GM12864 (cell line): ENCODE measurements at places on chromosomes 3 and 15.

DNA sequence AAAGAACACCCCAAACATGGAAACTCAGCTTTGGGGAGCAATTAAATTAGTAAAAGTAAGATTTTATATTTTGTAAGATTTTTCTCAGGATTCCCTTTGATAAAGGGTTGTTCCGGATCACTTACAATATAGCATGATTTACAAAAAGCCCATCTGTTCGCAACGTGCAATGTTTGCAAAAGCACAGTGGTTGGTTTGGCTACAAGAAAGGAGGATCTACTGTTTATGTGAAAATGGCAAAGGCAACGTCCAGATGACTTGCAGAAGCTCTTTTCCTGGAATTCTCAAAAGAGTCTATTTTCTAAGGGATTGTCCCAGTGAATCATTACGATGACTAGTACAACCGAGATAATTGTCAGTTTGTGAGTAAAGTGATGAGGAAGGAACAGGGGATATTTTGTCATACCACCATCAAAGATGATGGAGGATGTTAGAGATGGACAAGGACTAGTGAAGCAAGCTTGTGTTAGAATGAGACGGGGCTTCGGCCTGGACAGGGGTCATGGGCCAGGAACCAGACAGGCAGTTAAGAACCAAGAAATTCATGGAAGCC lies 71.6 kb downstream of the CRYGS start:
- no peak for DNase-seq

DNA sequence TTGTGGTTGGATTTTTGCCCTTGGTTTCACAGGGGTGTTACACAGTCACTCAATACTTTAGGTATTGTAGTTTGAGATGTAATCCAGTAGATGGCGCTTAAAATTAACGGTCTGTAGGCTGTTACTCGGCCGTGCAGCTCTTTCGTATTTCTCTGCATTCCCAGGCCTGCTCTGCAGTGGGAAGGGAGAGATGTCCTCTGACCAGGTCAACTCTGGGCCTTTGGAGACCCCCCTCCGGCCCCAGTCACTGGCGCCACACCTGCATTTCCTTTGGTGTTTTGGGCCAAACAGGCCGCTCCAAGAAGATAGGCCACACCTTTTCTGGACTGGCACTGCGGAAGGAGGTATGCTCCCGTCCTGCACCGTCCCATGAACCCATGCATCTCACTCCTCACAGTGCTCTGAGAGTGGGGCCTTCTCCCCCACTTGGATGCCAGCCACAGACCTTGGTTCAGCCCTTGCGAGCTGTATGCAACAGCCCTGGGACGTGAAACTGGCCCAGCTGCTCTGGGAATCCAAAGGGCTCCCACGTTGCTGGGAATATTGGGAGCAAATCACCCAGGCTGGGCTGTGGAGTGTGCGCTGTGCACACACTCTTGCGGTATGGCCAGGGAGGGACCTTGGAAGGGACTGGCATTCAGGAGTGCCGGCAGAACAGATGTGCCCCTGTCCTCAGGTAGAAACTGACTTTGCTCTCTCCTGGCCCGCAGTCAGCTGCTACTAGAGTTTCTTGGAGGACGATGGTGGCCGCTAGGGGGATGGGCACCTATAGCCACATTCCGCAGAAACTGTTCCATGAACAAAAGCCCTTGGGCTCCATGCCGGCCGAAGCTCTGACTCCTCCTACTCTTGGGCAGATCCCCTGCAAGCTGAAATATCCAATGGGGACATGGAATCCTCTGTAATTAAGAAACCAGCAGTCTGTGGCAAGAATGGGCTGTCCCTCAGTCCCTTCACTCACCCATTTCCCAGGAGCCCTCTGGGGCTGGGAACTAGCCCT lies 410.5 kb upstream of the CADM2 start:
- DNase-seq, result no peak

GRCh38 chr3:126976906-126977305 lies 6.0 kb upstream of the PLXNA1 start:
- no peak for DNase-seq

DNA sequence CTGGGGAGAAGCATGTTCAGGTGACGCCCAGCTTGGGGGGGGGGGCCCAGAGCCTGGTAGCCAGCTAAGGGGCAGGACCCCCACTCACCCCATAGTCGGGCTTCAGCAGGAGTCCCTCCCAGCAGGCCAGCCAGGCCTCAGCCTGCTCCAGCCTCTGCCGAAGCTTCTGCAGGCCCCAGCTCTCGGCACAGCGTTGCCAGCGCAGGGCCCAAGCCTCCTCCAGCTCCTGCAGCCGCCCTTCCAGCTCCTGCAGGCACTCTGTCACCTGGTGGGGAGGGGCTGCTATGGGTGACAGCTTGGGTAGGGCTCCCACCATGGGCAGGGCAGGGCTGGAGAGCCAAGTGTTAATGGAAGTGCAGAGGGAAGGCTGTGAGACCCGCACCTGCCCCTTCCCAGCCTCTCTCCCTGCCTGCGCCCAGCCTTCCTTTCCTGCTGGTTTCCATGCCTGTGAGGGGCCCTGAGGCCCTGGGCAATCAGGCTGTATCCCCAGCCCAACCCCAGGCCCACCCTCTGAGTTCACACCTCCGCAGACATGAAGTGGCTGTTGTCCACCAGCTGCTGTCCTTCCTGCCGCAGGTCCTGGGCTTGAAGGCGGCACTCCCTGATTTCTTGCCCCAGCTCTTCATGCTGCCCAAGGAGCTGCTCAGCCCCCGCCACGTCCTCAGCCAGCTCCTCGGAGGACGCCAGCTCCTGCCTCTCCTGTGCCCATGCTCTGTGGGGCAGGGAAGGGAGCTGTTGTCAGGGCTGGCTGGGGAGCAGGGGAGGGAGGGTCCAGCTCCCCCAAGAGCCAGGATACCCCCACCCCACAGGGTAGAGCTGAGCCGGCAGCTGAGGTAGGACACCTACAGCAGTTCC lies 14.3 kb downstream of the PLA2G4B start:
- no peak for DNase-seq

DNA sequence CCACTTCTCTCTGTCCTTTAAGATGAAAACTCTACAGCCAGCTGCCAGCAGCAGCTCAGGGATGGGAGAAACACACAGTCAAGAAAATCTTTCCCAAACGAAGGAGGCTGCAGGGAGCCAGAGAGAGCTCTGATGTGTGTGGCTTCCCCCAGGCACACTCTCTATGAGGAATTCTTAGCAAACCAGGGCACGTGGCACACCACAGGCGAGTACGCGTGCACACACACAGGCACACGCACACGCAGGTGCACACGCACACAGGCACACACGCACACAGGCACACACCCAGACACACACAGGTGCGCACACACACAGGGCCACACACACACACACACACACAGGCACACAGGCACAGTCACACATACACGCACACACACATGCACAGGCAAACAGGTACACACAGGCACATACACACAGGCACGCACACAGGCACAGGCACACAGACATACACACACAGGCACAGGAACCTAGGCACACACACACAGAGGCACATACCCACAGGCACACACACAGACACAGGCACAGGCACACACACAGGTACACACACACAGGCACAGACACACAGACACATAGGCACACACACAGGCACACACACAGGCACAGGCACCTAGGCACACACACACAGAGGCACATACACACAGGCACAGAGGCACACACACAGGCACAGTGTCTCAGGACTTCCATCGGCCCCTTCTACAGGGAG lies 91.5 kb upstream of the ATP2B2 start:
- no peak for DNase-seq

- no peak for DNase-seq
Observed at GRCh38 chr3:125332504-125332903, 42.6 kb downstream of the ZNF148 start.

GRCh38 chr3:156825795-156826143 lies 384 bp upstream of the LEKR1 start:
- DNase-seq, result no peak

- no peak for DNase-seq
Observed at GRCh38 chr15:77599899-77600298, 32.8 kb downstream of the LINGO1 start.

- no peak for DNase-seq
Observed at GRCh38 chr3:73499787-73500186, 125.0 kb downstream of the PDZRN3 start.

DNA sequence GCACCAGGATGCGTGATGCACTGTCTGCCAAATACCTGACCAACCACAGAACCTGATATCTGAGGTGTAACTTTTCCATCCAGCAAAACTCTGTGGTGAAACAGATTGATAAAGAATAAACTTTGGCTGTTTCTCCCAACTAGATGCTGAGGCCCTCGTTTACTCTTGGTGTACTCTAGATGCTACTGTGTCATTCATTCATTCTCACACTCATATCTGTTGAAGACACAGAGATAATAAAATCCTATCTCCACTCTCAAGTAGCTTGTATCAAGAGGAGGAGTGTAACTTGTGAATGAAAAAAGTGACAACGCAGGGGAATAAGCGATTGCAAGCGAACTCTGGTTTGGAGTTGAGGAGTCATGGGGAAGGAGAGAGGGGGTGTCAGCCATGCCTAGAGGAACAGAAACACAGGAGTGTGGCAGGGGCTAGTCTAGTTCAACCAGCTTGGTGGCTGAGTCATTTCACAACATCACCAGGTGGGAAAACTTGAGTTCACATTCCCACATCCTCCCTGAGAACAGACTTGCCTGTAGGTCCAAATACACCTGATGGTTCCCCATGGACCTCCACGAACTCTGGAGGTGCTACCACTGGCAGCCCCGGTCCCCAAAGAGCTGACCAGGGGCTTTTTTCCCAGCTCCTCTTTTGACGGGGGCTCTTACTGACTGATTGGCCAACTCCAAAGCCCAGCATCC lies 73.3 kb upstream of the SNRK start:
- DNase-seq, result no peak

- DNase-seq, result no peak
Observed at GRCh38 chr3:171092467-171092911, 66.0 kb upstream of the SLC2A2 start.

- no peak for DNase-seq
Observed at GRCh38 chr15:41881920-41882688, 11.7 kb downstream of the SPTBN5 start.

DNA sequence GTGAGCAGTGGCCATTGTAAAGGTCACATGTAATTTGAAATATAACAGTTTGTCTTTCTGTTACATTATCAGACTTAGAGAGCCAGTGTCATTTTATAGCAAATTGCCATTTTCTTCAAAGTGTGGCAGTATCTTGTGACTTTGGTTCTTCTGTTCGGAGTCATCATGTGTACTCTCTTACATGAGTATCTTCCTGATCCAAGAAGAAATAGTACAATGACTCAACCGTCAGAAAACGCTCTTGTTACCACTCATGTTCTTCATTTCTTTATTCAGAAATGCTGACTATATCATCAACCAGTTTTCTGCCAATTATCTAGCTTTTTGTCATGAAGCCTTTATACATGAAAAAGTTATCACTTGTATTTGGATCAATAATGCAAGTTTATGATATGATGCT lies 93.6 kb upstream of the CGNL1 start:
- DNase-seq, result no peak

- DNase-seq, result no peak
Observed at GRCh38 chr3:109073116-109073515, 44.8 kb downstream of the MORC1 start.

GRCh38 chr3:72448858-72449257 lies 399.4 kb downstream of the SHQ1 start:
- no peak for DNase-seq

DNA sequence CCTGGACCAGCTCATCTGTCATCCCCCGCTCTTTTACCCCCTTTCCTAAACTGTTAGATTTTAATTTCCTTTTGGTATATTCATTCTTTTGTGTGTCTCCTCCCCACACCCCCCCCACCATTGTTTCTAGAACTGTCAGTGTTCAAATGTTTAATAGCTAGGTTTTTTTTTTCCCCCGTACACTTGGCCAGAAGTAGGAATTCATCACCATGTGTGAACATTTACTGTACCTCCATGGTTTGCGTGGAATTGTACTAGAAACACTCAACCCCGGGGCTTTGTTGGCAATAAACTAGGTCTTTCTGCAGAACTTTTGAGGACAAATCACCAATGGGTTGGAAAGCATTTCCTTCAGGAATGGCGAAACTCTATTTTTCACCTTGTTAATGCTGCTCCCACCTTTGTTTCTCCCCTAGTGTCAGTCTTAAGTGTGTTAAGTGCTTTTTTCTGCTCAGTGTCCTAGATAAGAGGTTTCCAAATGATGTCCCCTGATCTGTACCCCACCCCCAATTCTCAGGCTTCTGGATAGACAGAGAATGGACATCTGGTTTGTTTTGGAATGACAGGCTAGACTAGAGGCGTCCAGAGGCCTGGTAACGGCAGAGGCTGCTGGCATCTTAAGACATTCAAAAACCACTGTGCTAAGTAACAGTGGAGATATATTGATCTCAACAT lies 76.8 kb downstream of the SMAD3 start:
- no peak for DNase-seq

DNA sequence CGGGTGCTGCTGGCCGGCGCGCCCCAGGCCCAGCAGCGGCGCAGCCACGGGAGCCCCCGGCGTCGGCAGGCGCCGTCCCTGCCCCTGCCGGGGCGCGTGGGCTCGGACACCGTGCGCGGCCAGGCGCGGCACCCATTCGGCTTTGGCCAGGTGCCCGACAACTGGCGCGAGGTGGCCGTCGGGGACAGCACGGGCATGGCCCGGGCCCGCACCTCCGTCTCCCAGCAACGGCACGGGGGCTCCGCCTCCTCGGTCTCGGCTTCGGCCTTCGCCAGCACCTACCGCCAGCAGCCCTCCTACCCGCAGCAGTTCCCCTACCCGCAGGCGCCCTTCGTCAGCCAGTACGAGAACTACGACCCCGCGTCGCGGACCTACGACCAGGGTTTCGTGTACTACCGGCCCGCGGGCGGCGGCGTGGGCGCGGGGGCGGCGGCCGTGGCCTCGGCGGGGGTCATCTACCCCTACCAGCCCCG lies 777 bp downstream of the LOXL1 start:
- no peak for DNase-seq

DNA sequence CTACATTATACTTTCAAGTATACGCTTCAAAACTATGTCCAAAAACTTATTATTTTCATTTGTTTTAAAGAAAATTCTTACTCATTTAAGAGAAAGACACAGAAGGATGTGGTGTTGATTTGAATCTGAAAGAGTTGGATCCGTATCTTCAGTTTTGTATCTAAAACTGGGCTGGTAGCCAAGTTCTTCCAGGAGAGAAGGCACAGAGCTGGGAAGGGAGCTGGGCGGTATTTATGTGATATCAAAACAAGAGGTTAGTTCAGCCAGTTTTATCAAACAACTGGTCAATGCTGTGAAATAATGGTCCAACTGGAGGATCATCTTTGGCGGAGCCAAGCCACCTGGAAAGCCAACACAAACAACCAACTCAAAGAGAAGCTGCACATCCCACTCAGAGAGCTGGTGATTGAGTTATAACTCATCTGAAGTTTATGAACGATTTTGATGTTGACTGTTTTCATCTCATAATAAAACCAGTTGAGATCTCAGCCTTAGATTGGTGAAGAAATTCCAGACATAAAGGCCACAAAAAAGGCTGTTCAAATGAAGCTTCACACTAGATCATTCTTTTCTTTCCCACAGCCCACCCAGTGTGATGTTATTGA lies 489.6 kb upstream of the RASGRP1 start:
- DNase-seq, result no peak
